ENCODE measurements at places on chromosomes 2 and 18.

- no peak for DNase-seq
Measured at GRCh38 chr2:73901143-73901542, 8.3 kb downstream of the ACTG2 start.

GRCh38 chr18:58037163-58037562, 6.9 kb upstream of the NEDD4L start:
- no peak for DNase-seq

DNA sequence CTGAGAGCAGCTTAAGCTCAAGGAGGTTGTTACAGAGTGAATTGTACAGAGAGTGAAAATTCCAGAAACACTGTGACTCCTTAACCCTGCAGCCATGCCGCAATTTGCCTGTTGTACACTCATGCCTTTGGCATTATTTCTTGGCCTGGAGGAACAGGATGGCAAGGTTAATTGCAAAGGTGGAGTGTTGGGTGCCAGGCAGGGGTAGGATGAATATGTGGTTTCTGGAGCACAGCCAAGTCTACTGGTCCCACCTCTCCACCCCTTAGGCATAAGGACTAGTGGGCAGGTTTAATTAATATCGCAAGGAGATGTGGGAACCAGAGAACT, 250.2 kb downstream of the LRRTM1 start:
- DNase-seq: no peak

DNA sequence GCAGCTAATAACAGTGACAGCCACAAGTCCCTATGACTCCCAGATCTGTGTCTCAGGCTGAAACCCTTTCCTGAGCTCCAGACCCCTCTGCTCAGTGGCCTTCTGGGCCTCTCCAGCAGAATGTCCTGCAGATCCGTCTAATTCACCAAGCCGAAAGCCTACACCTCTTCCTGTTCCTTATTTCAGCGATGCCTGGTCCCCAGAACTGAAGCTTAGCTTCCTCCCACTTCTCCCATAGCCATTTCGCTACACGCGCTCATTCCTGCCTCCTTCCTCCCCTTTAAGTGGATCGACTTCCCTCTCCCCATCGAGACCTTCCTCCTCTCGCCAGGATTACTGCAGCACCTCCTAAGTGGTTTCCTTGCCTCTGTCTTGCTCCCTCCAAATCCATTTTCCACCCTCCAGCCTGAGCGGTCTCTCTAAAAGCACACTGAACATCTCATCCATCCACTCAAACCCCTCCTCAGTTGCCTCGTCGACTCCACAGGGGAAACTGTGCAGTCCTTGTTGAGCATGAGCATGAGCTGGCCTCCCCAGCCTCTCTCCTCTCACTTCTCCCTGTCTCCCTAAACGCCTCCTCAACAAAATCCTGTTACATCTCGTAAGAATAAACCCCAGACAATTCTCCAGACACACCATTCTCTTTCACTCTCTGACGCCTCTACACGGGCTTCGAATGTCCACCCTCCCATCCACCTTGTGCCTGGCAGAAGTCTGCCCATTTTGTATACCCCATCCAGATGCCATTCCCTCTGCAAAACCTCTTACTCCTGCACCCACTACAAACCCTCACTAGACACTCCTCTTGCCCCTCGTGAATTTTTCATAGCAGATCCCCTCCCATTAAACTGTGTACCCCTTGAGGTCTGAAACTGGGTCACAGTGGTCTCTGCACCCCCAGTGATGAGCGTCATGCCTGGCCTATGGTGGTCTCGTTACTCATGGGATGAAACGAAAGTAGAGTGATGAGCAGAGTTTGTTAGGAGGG, 232.6 kb downstream of the ATAD2B start:
- peak; percentile 6 for DNase-seq

DNA sequence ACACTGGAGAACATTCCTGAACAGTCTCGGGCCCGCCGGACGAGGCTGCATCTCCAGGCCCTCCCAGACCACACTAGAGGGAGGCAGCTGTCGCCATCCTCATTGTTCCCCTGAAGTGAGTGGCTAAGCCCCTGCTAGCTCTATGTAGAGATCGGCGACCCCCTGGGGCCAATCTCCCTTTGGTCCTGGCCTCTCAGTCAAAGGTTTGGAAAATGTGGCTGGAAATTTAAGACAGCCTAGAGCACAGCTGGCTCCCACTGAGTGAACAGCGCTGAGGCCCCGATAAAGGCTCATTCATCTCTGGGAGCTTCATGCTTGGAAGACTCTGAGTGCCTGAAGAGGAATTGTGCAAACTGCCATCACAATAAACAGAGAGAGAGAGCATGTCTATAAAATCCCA, 360.3 kb downstream of the CLIP4 start:
- DNase-seq: no peak

- DNase-seq: no peak
Measured at GRCh38 chr2:25690058-25690457, 16.7 kb upstream of the DTNB start.

GRCh38 chr2:68225119-68225632, 27.2 kb downstream of the PPP3R1 start:
- DNase-seq: peak; percentile 70

DNA sequence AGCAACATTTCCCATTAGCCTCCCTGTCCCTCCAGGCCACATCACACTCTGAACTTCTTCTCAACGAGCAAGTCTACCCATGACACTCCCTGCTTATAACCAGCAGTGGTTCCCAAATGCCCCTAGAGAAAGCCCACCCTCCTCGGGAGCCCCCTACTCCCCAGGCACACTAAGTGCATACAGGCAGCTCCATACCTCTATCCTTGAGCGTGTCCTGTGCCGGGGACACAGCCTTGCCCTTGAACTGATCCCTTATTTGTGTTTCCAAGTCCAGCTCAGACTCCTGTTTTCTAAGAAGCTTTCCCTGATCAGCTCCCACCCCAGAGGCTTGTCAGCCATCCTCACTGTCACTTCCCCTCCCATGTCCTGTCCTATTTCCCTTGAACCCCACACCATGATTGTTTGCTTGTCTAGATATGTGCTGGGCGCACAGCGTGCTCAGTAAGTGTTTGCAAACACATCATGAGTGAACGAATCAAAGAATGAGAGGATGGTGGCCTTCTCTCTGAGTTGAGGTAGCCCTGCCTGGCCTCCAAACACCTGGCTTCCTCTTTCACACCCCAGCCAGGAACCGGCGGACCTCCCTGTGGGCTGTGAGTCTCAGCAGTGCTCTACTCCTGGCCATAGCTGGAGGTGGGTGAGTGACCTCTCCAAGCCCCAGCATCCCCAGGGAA, 2.1 kb downstream of the TEX51 start:
- no peak for DNase-seq

DNA sequence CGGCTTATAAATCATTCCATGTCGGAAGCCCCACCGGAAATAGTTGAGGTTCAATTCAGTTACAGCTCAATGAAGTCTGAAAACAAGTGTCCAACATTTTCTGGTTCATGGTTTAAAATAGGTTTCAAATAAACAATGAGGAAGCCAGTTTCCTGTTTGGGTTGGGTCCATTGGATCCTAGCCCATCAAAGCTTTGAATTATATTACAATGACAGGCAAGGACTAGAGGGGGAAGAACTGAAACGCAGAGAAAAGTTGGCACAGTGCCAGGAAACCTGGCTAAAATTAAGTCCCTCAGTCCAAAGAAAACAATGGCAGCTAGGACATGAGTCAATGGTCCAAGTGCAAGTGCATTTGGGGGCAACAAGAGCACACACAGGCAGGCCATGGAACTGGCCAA, 32.0 kb downstream of the SLC14A1 start:
- DNase-seq: no peak

DNA sequence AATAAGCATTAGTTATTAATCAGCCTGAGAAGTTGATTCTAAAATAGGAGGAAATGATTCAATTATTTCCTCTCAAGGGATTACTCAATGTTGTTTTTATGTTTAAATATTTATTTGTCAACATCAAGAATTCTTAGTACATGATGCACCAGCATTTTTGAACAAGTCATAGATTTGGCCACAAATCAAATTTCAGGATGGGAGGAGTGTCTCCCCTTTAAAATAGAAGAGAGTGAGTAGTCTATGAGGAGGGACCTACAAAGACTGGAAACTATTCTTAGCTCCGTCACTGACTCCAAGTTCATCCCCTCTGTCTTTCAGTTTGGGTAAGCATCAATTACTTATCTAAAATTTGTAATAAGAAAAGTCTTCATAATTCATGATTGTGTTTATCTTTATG, 18.6 kb upstream of the IL18R1 start:
- DNase-seq: no peak

DNA sequence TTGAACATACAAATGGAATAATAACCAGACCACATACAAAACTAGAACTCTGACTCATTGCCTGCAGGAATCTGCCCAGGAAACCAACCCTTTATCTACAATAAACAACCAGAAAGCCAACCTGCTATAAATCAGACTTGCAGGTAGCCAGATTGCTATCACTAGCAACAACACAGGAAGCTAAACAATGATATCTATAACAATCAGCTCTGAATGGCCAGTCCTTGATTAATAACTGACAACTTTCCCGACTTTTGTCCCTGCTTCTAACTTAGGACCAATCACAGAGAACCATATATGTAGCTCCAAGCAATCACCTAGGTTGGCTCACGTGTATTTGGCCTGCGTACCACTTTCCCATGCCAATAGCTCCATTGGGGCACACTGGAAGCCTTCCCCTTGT, 470.8 kb downstream of the RIT2 start:
- no peak for DNase-seq

- no peak for DNase-seq
Measured at GRCh38 chr2:182924306-182924705, 57.9 kb upstream of the FRZB start.

GRCh38 chr2:55391155-55391554, 28.5 kb downstream of the CCDC88A start:
- DNase-seq: no peak

GRCh38 chr2:101305492-101306078, 2.9 kb downstream of the RNF149 start:
- DNase-seq: peak; percentile 78

DNA sequence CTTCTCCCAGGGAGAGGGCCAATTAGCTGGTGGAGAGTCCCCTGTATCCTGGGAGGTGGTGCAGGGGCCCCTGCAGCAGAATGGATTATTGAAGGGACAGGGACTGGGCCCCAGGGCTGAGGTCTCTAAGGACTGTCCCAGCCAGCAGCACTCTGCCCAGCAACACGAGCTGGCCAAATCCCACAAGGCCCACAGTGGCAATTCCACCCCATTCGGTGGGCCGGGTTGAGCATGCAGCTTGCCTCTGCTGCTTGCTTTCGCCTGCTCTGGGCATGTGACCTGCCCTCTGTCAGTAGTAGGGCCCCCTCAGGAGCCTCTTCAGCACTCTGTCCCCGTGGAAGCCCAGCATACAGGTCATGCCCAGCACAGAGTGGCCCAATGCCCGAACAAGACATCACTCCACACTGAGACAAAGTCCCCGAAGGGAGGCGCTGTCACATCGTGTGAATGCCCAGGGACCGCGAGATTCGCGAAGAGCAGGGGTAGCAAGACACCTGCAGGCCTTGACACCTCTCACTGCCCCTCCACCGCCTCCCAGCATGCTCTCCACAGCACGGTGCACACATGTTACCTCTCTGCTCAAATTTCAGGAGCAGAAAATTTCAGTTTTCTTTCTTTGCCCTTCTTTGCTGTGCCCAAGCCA, 65.4 kb downstream of the CRACDL start:
- DNase-seq: no peak

- DNase-seq: peak; percentile 61
Measured at GRCh38 chr2:184765112-184765895, 167.0 kb downstream of the ZNF804A start.

- DNase-seq: no peak
Measured at GRCh38 chr2:223262946-223263345, 211.0 kb downstream of the KCNE4 start.

- peak; percentile 95 for DNase-seq
Measured at GRCh38 chr2:203535078-203535783, at the start of gene RAPH1. RAPH1 (minus strand) TSS chr2:203535301; CDS start chr2:203495353, 39,948 bp downstream.

DNA sequence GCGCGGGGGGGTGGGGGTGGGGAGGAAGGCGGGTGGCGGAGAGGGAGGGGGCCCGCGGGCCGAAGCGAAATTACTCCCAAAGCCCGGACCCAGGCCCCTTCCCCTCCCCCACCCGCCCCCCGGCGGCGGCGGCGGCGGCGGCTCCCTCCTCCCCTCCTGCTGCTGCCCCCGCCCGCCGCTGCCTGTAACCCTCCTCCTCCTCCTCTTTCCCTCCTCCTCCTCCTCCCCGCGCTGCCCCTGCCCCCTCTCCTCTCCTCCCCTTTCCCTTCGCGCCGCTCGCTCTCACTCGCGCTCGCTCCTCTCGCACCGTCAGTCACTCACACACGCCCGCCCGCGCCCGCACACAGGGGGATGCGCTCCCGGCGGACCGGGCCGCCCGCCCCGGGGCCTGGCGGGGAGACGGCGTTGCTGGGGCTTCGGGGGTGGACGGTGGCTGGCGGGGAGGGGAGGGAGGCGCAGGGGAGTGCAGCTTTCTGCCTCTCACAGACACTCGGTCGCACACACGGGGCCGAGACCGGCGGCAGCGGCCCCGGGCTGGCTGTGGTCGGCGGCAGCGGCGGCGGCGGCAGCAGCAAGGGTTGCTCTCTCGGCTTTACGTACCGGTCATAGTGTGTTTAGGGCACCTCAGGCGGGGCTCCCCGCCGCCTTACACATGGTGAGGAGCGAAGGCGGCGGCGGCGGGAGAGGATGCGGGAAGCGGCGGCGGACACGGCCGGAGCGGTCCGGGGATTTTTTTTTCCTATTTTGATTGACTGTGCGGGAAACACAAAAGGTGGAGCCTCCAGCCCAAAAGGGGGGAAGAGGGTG, 405 bp downstream of the SP3 start:
- peak; percentile 70 for DNase-seq

- DNase-seq: no peak
Measured at GRCh38 chr2:47639467-47639866, 143.5 kb upstream of the MSH6 start.

DNA sequence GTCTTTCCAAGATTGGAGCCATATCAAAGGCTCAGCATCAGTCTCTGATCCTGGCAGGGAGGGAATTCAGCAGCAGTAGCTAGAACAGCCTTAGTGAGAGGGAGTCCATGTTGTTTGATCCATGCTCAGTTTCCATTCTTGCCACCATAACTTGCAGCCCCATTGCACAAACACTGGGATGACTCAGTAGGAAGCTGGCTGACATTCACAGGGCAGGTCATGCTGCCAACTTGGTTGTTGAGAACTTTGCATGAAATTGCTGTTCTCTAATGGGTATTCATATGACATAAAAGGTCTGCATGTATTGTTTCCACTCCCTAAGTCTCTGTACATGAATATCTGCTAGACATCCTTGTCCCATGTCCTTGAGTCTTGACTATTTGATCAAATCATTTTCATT, 29.9 kb upstream of the STAT4 start:
- DNase-seq: peak; percentile 77

DNA sequence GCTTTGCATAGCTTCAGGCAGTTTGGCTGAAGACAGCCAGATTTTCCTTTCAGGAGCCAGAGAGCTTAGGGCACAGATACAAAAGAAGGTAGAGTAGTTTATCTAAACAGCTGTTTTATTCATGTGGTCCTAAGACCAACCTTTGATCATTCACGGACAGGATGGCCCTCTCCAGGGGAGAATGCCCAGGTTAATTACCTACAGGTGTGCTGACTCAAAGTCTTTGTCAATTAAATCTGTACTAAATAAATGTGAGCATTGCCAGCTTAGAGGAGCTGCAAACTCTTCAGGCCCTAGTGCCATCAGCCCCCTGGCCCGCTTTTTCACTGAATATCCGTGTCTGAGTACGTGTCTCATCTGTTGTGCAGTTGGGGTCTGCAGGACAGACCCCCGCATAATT, 554.7 kb downstream of the NUP35 start:
- no peak for DNase-seq

GRCh38 chr2:102082571-102083392, 59.8 kb upstream of the IL1R1 start:
- DNase-seq: peak; percentile 90
